ENCODE measurements at places on chromosomes 16 and 17.

DNA sequence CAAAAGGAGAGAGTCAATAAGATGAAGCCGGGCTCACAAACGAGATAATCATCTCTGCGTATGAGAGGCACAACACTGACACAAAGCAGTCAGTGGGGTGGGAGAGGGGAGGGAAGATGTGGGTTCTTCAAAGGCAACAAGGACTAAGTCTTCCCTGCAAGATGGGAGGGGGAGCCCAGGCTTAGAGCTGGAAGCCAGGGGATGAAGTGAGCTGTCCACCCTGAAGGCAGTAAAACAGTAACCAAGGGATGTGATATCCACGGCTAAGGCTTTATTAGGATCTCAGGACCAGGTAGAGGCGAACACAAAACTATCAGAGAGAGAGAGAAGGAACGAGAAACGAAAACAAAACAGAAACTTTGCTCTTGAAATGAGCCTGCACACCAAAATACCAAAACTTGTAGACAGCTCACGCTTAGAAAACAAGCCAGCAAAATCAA lies 115.9 kb downstream of the DYNLRB2 start:
- DNase-seq, result no peak

DNA sequence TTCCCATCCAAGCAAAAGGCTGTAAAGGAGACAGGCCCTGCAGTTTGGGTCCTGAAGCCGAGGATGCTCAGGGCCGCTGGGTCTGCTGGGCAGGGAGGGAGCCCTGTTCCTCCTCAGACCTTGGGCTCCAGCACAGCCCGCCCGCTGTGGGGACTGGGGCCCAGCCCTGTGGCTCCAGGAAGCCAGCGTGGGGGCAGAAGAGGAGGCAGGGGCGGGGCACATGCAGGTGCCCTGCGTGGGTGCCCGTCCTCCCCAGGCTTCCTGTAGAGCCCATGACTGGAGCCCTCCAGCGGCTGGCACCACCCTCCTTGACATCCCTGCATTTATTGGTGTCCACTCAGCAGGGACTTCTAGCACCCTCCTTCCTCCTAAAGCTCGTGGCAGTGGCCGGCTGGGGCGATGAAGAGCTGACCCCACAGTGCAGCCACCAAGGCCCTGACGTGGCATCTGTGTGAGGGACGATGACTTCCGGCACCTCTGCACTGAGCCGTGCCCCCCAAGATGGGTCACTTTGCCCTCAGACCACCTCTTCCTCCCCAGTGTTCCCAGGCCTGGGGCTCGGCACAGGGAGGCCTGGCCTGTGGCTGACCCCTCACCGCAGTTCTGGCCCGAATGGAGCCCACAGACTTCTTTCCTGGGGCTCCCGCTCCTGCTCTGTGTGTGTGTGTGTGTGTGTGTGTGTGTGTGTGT lies 9.9 kb downstream of the PRSS27 start:
- no peak for DNase-seq

DNA sequence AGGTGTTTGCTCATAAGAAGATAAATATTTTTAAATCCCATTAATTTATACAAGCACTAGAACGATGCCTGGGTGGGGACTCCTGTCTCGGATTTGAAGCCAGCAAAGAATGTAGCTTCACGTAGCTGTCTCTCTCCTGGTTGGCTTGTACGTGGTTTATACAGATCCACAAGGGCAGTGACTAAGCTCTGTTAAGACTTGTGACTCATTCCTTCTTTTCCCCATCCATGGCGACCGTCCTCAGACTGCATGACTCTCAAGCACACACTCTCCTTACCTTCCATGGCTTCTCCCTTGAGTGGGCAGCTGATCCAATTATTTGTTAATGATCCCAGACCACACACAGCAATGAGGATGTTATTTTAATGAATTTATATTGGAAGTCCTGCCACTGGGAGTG lies 679.7 kb upstream of the SOX9 start:
- DNase-seq, result peak; percentile 42

DNA sequence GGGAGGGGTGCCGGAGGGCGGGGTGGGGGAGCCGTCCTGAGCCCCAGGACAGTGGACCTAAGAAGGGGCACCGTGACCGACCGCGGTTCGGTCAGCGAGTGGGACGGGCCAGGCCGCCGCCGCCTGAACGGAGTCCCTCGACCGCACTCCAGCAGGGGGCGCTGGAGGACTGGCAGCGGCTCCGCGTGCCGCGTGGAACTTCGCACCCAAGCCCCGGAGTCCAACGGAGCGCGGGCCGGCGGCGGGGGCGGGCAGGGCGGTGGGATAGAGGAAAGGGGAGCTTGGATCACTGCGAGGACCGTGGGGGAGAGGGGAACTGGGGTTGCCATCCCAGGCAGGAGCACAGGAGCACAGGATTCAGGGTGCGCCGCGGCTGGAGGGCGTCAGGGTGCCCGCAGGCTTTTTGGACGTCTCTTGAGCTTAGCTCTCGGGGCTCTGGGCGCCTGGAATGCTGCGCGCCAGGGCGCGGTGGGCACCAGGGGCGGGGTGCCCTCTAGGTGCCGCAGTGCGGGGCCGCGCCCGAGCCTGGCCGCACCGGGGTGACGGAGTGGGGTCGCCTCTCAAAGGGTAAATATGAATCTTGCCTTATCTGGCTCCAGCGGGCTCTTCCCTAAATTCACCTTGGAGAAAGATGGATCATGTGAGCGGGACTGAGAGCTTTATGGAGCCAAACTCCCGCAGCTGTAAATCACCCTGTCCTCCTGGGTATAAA lies 379 bp upstream of the OTOP2 start:
- no peak for DNase-seq

GRCh38 chr17:29591146-29591736 lies 1.7 kb upstream of the ANKRD13B start:
- DNase-seq, result no peak

GRCh38 chr16:26993511-26993910 lies 73.2 kb upstream of the C16orf82 start:
- no peak for DNase-seq

DNA sequence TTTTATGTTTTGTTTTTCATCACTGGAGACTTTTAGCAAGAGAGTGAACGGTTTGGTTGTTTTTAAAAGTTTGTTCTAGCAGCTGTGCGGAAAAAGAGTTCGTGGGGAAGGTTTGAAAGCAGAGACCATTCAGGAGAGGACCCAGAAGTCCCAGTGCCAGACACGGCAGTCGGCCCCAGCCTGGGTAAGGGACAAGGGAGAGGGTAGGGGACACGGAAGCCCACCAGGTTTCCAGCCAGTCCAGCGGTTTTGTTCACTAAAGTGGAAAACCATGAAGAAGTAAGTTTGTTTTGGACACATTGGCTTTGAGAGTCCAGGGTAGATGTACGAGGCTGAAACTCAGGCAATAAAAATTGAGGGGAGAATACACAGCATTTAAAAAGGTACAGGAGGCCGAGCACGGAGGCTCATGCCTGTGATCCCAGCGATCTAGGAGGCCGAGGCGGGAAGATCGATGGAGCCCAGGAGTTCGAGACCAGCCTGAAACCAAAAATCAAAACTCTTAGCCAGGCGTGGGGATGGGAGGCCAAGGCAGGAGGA lies 56.8 kb upstream of the RPH3AL start:
- no peak for DNase-seq

- no peak for DNase-seq
Observed at GRCh38 chr17:60631119-60631518, 31.1 kb downstream of the PPM1D start.

GRCh38 chr17:48814504-48814903 lies 2.5 kb downstream of the TTLL6 start:
- DNase-seq, result no peak

DNA sequence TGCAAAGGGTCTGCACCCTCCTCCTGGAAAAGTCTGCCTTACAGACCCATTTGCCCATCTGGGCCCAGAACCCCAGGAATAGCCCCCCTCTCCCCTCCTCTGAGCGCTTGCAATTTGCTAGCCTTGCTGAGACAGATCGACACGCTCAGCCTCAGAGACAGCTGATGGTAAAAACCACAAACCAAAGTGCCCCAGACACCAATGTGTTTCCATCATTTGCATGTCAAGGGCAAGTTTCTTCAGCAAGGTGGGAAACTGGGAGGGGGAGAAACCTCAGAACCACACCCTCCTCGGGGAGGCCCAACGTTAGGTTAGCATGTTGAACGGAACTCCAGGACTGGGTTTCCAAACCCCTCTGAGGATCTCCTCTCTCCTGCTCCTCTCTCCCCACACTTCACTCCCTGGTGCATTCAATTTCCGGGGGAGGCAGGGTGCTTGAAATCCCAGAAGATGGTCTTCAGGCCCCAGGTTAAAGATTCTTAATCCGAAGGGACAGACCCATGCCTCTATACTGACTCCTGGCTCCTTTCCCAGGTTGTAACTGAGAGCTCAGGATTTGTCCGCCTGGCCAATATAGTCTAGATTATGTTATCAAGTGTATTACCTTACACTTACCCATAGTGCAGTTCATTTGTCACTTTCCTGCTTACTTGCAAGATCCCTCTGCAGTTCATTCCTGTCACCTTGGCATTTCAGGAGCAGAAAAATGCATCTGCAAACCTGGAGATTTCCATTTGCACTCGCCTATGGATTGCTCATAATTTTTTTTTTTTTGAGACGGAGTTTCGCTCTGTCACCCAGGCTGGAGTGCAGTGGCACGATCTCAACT lies 1.3 kb upstream of the CUEDC1 start:
- no peak for DNase-seq

- no peak for DNase-seq
Observed at GRCh38 chr17:33832262-33832661, 422.8 kb upstream of the CCL2 start.

DNA sequence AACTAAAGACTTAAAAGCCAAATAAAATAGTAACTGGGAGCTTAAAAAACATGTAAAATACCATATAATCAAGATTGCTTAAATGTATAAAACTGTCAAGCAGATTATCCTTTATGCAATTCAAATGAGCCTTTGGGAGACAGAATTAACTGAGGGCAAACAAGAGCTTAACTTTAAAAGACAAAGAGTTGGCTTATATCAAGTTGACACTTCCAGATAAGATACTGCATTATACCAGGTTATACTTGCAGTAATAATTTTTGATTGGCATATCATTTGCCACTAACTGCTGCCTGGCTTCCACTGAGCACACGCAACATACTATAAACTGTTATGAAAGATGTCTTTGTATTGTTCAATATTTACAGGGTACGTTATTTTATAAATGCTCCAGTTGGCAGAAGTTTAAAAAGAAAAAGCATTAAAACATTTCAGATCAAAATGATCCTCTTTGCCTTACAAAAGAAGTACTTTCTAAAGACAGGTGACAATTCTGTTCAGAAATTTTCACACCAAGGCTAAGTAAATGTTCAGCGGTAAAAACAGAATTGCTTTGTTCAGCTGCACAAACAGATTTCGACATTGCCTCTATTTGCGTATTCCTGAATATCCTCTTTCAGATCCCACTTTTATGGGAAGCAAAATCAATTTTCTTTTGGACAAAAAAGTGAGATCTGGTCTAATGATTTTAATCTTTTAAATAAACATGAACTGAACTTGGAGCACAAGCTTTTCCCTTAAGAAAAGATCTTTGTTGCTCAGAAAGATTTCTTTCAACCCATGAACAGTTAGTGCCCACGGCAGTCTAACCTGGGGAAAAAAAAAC lies 50.7 kb downstream of the TOX3 start:
- no peak for DNase-seq

DNA sequence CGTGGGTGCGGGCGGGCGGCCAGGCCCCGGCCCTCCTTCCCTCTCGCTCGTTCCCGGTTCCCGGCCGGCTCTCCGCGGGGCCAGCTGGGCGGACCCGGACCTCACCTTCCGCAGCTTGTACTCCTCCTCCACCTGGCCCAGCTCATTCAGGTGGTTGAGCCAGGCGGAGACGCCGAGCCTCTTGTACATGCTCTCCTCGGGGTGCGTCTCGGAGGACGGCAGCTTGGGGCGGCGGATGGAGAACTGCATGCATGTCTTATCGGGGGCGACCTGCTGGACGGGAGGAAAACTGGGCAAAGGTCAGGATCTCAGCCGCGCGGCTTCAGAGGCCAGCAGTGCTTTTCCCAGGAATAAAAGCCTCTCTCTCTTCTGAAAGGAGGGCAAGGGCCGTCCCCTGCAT lies 85.4 kb downstream of the TBC1D16 start:
- no peak for DNase-seq

- DNase-seq, result no peak
Observed at GRCh38 chr17:2275722-2276121, 27.9 kb downstream of the SMG6 start.

- DNase-seq, result no peak
Observed at GRCh38 chr17:40092581-40092980, 7.8 kb downstream of the NR1D1 start.

DNA sequence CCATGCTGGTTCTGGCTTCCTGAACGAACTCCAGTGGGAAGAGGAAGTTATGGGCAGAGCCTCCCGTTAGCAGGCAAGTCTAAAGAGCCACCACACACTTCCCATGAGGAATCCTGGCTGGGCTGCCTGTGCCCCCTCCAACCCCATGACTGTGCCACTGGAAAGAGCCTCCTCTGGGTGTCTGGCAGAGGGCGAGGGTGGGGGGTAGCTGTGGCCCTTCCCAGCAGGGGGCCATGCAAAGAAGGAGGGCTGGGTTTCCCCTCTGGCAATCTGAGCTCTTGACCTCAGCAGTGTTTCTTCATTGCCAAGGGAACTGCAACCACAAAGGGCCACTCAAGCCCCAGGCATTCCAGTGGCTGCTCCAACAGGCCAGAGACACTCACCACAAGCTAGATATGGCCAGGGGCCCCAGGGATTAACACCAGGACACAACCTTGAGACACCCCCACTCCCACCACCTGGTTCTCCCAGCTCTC lies 1.7 kb upstream of the RRAD start:
- peak; percentile 79 for DNase-seq

DNA sequence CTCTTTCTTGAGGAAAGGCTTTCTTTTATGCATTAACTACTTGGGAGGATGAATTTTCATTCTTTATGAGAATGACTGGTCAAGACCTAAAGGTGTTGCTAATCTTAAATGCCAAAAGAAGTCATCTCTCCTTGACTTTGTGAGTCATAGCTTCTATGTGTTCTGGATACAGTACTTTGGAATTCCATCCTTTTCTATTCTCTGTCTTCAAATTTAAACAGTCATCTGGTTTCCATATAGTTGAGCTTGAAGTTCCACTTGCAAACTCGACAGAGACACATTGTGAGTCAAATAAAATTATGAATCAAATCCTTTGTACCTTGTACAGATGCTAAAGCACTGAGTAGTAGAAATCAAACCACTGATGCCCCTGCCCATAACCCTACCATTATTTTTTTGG lies 271.9 kb upstream of the PMFBP1 start:
- no peak for DNase-seq

DNA sequence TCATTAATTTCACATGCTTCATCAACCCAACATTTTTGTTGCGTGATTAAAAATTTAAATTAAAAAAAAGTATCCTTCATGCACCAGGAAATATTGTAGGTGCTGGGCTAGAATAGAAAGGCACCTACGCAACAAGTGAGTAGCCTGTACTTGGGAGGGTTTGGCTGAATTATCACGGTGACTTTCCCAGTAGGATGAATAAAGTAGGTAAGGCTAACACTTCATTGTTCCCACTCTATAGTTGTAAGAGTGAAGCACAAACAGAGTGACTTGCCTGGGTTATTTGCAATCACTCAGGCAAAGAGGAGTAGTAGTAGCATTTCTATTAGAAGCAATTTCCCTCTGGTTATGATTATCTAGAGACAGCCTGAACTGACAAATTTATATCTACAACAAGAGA lies 62.5 kb downstream of the DNAH3 start:
- DNase-seq, result no peak

GRCh38 chr16:66649636-66650205 lies 45.2 kb downstream of the CMTM3 start:
- DNase-seq, result no peak
